ENCODE measurements at places on chromosomes 4 and X. TPM values are rescaled to one million over a fixed set of nuclear protein-coding genes. Genes with fewer than 3 reads are reported as not detected.
A peak's percentile ranks its signal among the peaks of the same experiment; 100 is the strongest.

DNA sequence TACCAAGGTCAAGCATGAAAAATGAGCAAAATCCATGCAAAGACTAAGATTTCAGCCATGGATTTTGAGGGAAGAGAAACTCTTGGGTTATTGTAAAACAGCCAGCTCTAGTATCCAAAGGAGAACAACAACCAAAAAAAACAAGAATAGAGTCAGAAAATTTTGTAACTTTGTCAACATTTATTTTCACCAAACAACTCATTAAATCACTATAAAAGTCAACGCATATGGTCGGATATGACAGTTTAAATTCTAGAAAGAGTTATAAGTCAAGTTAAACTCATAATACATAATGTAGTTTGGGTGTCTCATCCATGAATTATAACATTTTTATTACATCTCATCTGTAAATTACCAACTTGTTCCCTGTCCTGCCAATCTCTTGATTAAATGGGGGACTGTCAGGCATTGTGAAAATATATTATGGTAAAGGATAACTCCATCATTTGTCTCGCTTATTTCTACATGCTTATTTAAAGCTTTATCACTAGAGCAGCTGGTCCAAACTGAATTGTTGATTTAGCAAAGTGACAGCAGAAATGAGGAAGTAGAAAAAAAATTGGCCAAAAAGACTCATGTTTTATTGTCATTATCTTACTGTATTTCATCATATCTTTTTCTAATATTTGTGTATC lies 224.8 kb upstream of the NOCT start:
- no peak for DNase-seq

DNA sequence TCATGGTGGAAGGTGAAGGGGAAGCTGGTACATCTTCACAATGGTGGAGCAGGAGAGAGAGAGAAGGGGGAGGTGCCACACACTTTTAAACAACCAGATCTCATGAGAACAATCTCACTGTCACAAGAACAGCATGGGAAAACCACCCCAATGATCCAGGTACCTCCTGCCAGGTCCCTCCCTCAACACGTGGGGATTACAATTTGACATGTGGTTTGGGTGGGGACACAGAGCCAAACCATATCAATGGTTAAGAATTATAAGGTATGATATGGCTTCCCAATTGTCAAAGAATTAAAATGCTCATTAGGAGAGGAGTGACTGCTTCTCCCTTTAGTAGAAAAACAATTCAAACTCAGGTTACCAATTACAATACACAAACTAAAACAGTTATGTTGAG lies 143.3 kb downstream of the PDLIM5 start:
- DNase-seq = no peak

Gene VCX3A
- 0.27 TPM for total RNA-seq

DNA sequence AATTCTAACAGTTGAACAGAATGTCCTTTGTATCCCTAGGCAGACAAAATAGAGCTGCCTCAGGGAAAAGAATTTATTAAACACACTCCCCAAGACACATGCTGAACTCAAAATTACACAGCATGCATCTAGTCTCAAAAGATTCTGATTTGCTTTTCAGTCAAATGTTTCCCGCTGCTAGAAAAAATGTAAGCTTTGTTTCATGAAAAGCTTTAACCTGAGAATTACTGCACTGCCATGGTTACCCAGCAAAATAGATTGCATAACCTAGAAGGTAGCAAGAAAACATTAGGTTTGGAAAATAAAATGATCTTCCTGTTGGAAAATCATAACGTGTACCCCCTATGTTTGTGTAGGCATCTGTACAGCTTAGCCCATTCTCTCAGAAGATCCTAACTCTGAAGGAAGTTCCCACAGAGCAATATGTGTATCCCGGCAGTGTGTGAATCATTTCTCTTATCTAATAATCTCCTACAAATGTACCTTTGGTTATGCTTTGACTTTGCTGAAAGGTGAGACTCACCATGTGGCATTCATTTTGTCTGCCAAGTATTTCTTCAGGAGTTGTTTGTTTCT lies 646.9 kb downstream of the STPG2 start:
- peak; percentile 37 for DNase-seq

Gene GNPDA2
- total RNA-seq = 22.9 TPM

DNA sequence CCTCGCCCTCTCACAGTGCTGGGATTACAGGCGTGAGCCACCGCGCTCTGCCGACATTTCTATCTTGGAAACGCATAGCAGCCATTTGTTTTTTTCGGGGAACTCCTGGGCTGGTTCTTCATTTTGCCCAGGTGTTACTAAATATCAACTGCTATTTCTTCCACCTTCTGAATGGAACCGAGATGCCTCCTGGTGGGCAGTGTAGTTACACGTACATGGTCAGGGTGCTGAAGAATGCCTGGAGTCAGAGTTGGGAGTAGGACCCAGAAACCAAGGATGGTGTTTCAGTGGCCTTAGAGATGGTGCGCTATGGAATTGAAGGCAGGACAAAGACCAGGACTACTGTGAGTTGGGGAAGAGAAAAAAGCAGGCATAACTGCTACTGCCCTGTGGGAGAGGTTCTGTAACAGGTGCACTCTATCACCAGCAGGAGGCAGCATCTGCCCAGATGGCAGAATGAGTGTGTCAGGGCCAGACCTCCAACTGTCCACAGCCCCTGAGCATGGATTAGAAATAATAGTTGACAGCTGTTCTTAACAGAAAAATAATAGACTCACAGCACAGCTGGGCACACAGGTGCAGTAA lies 81.7 kb downstream of the ZC4H2 start:
- DNase-seq = peak; percentile 23

- DNase-seq = no peak
These were observed 38.6 kb downstream of the TRIM2 start for GRCh38 chr4:153242839-153243324.

- no peak for DNase-seq
These were observed 95.2 kb downstream of the SYNPO2 start for GRCh38 chr4:118983831-118984230.

DNA sequence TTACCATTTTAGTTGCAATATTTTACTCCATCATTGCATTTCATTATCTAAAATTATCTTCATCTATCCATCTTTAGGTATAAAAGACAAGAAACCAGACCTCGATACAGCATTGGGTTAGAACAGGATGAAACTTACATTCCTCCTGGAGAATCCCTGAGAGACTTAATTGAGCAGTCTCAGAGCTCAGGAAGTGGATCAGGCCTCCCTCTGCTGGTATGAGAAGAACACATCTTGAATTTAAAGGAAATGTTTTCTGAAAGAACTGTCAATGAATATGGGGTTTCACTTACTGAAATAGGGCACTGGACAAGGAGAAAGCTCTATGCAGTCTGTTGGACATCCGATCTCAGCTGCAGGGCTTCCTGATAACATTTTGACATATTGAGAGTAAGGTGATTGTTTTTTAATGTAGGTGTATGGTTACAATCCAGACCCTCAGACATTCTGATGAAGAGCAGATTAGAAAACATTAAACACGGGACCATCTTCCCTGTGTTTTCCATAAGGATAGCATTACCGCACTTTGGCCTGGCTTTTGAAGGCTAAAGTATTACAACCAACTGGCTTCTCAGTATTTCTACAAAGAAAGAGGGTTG lies 367.2 kb downstream of the BMPR1B start:
- DNase-seq = peak; percentile 48

DNA sequence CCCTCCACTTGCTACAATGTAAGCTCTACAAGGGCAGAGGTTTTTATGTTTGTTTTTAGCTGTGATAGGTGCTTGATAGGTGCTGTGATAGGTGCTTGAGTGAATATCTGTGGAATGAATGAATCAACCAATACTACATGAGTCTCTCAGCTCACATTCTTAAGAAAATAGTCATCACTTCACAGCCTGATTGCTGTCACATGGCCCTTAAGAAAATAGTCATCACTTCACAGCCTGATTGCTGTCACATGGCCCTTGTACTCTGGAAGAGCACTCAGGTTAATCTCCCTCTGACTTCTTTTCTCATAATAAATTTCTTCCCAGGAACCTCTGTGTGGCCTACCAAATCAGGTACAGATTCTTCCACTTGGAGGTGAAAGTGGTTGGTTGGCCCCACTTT lies 335.2 kb downstream of the TENM3 start:
- peak; percentile 88 for DNase-seq

- DNase-seq = peak; percentile 17
These were observed 52.9 kb downstream of the TRIM2 start for GRCh38 chr4:153257151-153257620.

Gene PIR
- total RNA-seq = 19.3 TPM

Gene GUCY1B1
- total RNA-seq = 5.3 TPM

Gene ARMCX4
- total RNA-seq = 0.98 TPM

Gene ADRA2C
- 0.10 TPM for total RNA-seq

Gene USP17L26
- total RNA-seq = not detected

Gene ACOT9
- total RNA-seq = 48.1 TPM

GRCh38 chr4:169137558-169137920 lies 127.5 kb upstream of the CBR4 start:
- no peak for DNase-seq

Gene ZAR1
- total RNA-seq = not detected

DNA sequence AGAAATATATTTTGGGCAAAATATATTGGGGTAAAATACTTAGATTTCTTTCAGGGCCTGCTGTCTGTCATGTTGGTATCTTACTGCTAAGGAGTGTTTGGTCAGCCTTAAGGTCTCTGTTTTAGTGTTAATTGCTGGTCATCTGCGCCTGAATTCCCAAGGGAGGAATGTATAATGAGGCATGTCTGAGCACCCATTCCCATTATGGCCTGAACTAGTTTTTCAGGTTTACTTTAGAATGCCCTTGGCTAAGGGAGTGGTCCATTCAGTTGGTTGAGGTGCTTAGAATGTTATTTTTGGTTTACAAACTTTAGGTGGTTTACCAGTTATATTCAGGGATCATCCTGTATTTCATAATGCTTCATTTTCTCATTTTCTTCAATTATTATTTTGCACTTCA lies 125.9 kb downstream of the CFAP299 start:
- DNase-seq = no peak

GRCh38 chr4:7722766-7723387 lies 216.8 kb downstream of the AFAP1 start:
- DNase-seq = no peak

GRCh38 chr4:77443941-77444340 lies 161.7 kb upstream of the CXCL13 start:
- DNase-seq = no peak

GRCh38 chr4:165489786-165490185 lies 111.0 kb downstream of the CPE start:
- DNase-seq = no peak
